ENCODE measurements at places on chromosomes 3 and 15.

DNA sequence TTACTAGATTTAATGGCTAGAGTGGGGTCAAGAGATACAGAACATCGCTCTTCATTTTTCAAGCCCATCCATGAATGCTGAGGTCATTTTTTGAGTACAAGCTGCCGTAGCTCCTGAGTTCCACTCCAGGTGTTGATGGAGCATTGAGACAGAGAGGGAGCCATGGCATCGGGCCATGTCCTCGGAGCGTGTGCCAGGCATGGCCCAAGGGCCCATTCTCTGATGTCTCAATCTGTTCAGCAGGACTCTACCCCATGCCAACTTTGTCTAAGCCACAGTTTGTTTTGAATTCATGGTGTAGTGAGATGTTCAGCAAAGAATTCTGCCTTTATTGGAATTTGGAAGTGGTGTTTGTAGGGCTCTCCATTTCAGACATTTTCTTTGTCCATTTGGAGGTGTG is 110.5 kb upstream of the ADAMTS9 start:
- no peak for DNase-seq

DNA sequence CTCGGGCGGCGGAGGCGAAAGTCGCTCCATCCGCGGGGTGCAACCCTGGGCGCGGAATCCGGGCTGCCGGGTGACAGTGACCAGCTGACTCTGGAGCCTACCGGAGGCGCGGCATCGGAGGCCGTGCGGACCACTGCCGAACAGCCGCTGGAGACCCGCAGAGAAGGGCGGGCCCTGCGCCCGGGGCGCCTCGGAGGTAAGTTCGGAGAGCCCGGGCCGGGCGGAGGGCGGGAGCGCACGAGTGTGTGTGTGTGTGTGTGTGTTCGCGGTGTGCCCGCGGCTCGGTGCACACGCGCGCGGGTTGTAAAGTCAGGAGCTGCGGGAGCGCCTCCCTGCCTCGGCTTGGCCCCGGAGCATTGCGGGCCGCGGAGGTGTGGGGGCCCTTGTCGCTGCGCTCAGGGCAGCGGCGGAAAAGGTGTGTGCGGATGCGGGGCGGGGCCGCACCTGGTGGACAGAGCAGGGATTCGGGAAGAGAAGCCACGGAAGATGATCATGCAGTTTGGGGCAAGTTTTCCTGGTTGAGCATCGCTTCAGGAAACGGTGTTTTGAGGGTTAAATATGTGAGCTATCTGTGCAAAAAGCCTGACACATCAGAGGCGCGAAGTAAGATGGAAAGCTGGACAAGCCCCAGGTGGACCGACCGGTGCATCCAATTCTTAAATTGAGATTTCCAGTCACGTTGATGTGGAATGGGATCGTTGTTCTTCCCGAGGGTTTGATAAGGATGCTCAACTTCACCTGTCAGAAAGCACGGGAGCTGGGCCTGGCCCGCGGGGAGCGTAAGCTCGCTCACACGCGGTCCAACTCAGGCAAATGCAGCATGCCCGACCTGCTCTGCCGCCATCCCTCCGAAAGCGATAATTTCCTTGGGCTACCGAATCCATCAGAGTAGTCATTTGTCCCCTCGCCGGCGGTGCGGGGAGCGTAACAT is 474 bp downstream of the MINAR1 start:
- no peak for DNase-seq

GRCh38 chr3:176839901-176840300 is 357.4 kb downstream of the TBL1XR1 start:
- DNase-seq = no peak

GRCh38 chr3:187403768-187404288 is 35.6 kb downstream of the RTP4 start:
- DNase-seq = no peak

- no peak for DNase-seq
Measured at GRCh38 chr3:122025296-122025695, 3.2 kb upstream of the ILDR1 start.
